ENCODE measurements at places on chromosomes 2 and 18. TPM values are rescaled to one million over a fixed set of nuclear protein-coding genes. Genes with fewer than 3 reads are reported as not detected.

DNA sequence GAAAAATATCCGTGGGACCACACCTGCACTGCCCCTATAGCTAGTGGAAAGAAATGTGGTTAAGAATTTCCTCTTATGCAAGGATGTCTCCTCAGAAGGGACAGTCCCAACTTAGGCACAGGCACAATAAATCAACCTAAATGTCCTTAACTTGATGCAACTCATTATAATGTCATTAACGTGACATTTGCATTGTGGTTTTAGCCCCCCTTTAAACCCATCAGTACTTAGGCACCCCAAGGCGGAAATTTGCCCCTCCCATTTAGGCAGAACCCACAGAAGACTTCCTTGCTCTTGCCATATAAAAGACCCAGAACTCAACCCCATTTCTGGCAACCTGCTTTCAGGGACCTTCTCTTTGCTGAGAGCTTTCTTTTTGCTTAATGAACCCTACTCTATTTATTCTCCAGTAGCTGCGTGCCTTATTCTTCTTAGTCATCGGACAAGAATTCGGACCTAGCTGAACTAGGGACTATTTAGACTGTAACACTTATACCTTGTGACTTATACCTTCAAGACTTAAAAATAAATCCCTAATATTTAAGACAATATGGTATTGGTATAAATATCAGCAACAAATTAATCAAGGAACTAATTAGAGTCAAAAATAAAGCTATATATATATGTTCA lies 1281.6 kb upstream of the TMEFF2 start:
- no peak for DNase-seq
- H3K4me3 ChIP-seq: no peak overlapping the region
- no peaks in the 10 kb centered on the region for H3K36me3 ChIP-seq

DNA sequence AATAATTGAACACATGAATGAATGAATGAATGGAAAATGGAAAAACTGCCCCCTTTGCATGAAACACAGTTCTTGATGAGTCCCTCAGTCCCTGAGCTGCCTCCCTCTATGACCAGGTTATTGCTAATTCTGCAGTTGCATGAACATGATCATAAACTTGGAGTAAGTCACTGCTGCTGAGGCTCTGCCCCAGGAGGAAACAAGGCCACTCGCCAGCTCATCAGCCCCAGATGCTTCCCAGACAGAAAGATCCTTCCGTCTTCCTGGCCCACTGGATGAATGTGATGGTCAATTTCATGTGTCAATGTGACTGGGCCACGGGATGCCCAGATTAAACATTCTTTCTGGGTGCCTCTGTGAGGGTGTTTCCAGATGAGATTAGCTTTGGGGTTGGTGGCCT lies 16.4 kb downstream of the GPR45 start:
- no peak overlapping the region for H3K4me3 ChIP-seq
- H3K27ac ChIP-seq: no peak overlapping the region

DNA sequence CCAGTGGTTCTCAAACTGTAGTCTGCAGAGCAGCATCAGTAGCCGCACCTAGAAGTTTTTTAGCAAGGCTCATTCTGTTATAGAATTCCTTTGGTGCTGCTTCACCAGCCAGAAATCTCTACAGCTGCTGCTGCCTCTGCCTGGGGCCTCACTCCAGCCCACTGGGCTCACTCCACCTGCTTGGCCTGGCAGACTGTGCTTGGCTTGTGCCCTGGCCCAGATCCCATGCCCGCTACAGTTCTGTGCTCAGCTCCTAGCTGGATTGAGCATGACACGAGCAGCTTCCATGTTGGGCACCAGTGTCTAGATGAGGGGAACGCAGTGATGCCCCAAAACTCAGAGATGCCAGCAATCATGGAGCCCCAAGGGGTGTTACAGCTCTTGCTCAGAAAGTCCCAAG lies 22.6 kb downstream of the MAPK4 start:
- no peak overlapping the region for H3K4me3 ChIP-seq
- no peaks in the 10 kb centered on the region for H3K27me3 ChIP-seq
- no peaks in the 10 kb centered on the region for H3K36me3 ChIP-seq

- no peaks in the 10 kb centered on the region for H3K4me1 ChIP-seq
- H3K4me3 ChIP-seq: no peak overlapping the region
- no peaks in the 10 kb centered on the region for H3K27me3 ChIP-seq
- peak; percentile 42 for DNase-seq
- no peaks in the 10 kb centered on the region for H3K36me3 ChIP-seq
- H3K27ac ChIP-seq: no peak overlapping the region
These were observed 26.1 kb downstream of the KIF5C start for GRCh38 chr2:148901142-148901541.

- H3K27ac ChIP-seq: no peak overlapping the region
- no peaks in the 10 kb centered on the region for H3K36me3 ChIP-seq
- H3K4me3 ChIP-seq: no peak overlapping the region
- no peaks in the 10 kb centered on the region for H3K27me3 ChIP-seq
These were observed 18.5 kb upstream of the CCNT2 start for GRCh38 chr2:134900151-134900550.

Gene CNTNAP5
- not detected for total RNA-seq

DNA sequence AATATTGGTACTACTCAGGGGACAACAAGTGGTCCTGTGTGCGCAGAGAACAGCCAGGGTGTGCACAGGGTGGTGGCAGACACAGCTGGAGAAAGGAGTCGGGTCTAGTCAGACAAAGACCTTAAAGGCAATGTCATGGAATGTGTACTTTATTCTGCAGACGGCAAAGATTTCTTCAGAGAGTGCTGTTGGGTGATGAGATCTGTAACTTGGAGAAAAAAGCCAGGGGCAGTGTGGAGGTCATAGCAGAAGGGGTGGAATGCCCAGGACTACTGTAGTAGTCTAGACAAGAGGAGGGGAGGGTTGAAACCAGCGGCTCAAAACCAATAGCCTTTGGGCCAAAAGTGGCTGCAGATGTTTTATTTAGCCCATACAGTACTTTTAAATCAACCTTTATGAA lies 121.3 kb upstream of the ZFP36L2 start:
- peaks cover 92% of the 10 kb centered on the region for H3K4me1 ChIP-seq
- H3K27ac ChIP-seq: peak overlapping the region; percentile 83
- H3K4me3 ChIP-seq: no peak overlapping the region
- no peak for DNase-seq

DNA sequence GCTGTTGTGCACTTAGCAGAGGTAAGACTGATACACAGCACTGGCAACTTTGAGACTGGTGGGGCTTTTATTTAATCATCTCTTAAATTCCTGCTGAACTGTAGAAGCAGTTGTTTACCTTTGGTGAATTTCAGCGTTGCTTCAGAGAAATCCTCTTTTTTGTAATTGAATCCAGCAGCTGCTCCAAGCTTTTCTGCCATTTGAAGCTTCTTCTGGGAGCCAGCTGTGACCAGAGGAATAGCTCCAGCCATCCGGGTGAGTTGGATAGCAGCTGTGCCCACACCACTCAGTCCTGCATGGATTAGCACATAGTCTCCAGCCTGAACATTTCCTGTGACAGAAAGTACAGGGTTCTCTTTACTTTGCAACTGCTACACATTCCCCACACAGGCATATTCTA lies 3.9 kb downstream of the TP53I3 start:
- no peak for DNase-seq
- no peak overlapping the region for H3K4me3 ChIP-seq
- H3K27ac ChIP-seq: no peak overlapping the region
- H3K4me1 ChIP-seq: peaks cover 32% of the 10 kb centered on the region

- no peak overlapping the region for H3K27ac ChIP-seq
- H3K4me1 ChIP-seq: no peaks in the 10 kb centered on the region
- H3K27me3 ChIP-seq: no peaks in the 10 kb centered on the region
- no peaks in the 10 kb centered on the region for H3K36me3 ChIP-seq
These were observed 61.1 kb downstream of the CABLES1 start for GRCh38 chr18:23196119-23197007.

Gene EVA1A
- 1.2 TPM for total RNA-seq

- DNase-seq: no peak
- H3K27ac ChIP-seq: peak overlapping the region; percentile 40
- peaks cover 19% of the 10 kb centered on the region for H3K4me1 ChIP-seq
- H3K27me3 ChIP-seq: no peaks in the 10 kb centered on the region
- H3K36me3 ChIP-seq: no peaks in the 10 kb centered on the region
These were observed 200.0 kb downstream of the ZNF407 start for GRCh38 chr18:74797577-74798151.

GRCh38 chr18:57666818-57667497 lies 45.3 kb upstream of the NARS1 start:
- peak overlapping the region; percentile 1 for H3K27ac ChIP-seq
- peaks cover 27% of the 10 kb centered on the region for H3K4me1 ChIP-seq
- no peak overlapping the region for H3K4me3 ChIP-seq
- H3K36me3 ChIP-seq: no peaks in the 10 kb centered on the region
- no peaks in the 10 kb centered on the region for H3K27me3 ChIP-seq
- no peak for DNase-seq

DNA sequence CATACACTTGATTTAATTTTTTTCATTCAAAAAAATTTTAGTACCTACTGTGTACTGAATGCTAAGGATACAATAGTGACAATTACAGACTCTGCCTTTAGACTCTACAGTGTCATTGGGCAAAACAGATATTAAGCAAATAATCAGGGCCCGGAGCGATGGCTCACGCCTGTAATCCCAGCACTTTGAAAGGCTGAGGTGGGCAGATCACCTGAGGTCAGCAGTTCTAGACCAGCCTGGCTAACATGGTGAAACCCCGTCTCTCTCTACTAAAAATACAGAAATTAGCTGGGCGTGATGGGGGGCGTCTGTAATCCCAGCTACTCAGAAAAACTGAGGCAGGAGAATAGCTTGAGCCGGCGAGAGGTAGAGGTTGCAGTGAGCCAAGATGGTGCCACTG lies 1.4 kb downstream of the UBXN2A start:
- peaks cover 23% of the 10 kb centered on the region for H3K4me1 ChIP-seq
- peak overlapping the region; percentile 97 for H3K4me3 ChIP-seq
- no peaks in the 10 kb centered on the region for H3K36me3 ChIP-seq
- no peak for DNase-seq
- H3K27me3 ChIP-seq: no peaks in the 10 kb centered on the region
- H3K27ac ChIP-seq: no peak overlapping the region

Gene MYO7B
- total RNA-seq: not detected
